ENCODE measurements at places on chromosomes 11 and 22. TPM values are rescaled to one million over a fixed set of nuclear protein-coding genes. Genes with fewer than 3 reads are reported as not detected.

UBQLNL gene
- not detected for total RNA-seq

TBCEL gene
- total RNA-seq, result 15.9 TPM

GRCh38 chr11:64102005-64102738, 63.7 kb downstream of the MACROD1 start:
- H3K4me3 ChIP-seq, result no peak overlapping the region
- no peaks in the 10 kb centered on the region for H3K4me1 ChIP-seq
- no peak for DNase-seq
- H3K27ac ChIP-seq, result no peak overlapping the region
- no peaks in the 10 kb centered on the region for H3K36me3 ChIP-seq

GRCh38 chr11:105942921-105943320, 79.1 kb downstream of the MSANTD4 start:
- no peak for DNase-seq
- H3K27me3 ChIP-seq, result no peaks in the 10 kb centered on the region
- no peaks in the 10 kb centered on the region for H3K36me3 ChIP-seq
- no peaks in the 10 kb centered on the region for H3K4me1 ChIP-seq
- H3K4me3 ChIP-seq, result no peak overlapping the region

DNA sequence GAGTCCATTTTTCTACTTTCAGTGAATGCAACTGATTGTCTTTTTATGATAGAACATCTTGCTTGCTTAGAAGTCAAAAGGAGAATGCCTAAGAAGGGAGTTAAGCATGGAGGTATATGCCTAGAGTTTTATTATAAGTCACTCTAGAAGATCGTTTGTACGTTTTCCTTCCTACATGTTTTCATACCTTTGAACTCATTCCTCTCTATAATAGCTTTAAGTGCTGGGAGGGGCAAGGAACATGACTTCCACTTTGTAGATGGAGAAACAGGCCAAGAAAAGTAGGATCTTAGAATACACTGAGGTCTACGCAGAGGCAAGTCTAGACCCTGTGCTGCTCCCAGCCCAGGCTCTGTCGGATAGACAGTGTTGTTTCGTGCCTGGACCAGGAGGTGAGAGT, 114.3 kb downstream of the ZBTB16 start:
- no peaks in the 10 kb centered on the region for H3K27me3 ChIP-seq
- no peak for DNase-seq
- H3K4me3 ChIP-seq, result no peak overlapping the region
- H3K4me1 ChIP-seq, result peaks cover 86% of the 10 kb centered on the region

DNA sequence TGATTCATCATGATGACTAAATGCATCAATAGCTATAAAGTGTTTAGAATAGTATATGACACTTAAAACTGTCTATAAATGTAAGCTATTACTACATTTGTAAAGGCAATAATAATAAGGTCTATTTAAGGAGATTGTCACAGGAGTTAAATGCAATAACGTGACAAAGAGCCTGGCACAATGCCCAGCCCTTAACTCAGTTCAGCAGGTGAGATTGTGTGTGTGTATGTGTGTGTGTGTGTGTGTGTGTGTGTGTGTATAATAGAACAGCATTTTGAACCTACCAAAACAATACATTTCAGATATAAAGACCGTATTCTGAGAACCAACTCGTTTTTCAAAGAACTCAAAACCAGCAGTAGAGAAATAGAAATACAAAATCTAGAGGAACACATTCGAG, 177.5 kb downstream of the MYO18B start:
- peaks cover 60% of the 10 kb centered on the region for H3K27me3 ChIP-seq
- H3K4me1 ChIP-seq, result no peaks in the 10 kb centered on the region
- H3K36me3 ChIP-seq, result no peaks in the 10 kb centered on the region
- no peak for DNase-seq
- H3K4me3 ChIP-seq, result no peak overlapping the region

- no peak for DNase-seq
- H3K4me3 ChIP-seq, result no peak overlapping the region
- no peaks in the 10 kb centered on the region for H3K27me3 ChIP-seq
- peaks cover 15% of the 10 kb centered on the region for H3K4me1 ChIP-seq
Measured at GRCh38 chr22:38017272-38017920, 33.0 kb upstream of the SOX10 start.

- H3K4me3 ChIP-seq, result no peak overlapping the region
- H3K27ac ChIP-seq, result no peak overlapping the region
- peaks cover 11% of the 10 kb centered on the region for H3K4me1 ChIP-seq
- DNase-seq, result no peak
- peaks cover 6% of the 10 kb centered on the region for H3K27me3 ChIP-seq
Measured at GRCh38 chr11:47867823-47868222, 19.7 kb upstream of the NUP160 start.
